ENCODE measurements at places on chromosomes 11 and 22.

GRCh38 chr11:57546869-57547475, 9.6 kb downstream of the SMTNL1 start:
- DNase-seq: no peak

DNA sequence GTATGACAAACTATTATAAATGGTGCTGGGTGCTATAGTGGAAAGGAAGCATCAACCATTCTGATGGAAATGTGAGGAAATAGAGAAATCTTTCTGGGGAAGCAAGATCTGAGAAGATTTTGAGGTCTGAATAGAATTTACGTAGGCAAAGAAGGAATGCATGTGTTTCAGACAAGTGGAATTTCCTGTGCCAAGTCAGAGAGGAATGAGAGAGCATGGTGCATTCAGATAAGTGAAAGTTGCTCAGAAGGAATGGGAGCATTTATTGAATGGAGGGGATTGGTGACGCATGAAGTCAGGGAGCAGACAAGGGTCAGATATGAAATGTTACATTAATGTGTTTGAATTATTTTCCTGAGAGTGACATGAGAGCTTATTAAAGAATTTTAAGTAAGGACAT, 725.5 kb downstream of the METTL15 start:
- DNase-seq: no peak

- DNase-seq: no peak
Measured at GRCh38 chr22:46067159-46068111, 82.9 kb upstream of the PPARA start.

DNA sequence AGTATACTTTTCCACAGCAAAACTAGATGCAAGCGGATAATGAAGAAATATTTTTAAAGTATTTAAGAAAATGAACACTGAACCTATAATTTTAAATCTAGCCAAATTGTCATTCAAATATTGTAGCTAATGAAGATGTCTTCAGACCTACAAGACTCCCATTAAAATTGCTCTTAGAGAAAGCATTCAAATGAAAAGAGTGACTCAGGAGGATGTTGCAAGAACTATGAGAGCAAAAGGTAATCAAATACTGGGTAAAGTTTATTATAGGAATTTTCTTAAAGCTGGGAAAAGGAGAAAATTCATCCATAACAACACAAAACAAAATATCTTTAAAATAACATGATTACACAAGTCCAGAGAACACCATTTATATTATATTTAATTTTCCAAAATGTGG, 5.4 kb upstream of the POU2AF1 start:
- DNase-seq: no peak

- peak; percentile 90 for DNase-seq
Measured at GRCh38 chr11:67630228-67630942, 648 bp upstream of the NUDT8 start.

Measured in stimulated activated CD8-positive, alpha-beta memory T cell treated with anti-CD3 and anti-CD28 coated beads, Interleukin-4, amount 100 ng/mL, for 1 hour (primary cell).